ENCODE measurements at places on chromosomes 7 and 10.

DNA sequence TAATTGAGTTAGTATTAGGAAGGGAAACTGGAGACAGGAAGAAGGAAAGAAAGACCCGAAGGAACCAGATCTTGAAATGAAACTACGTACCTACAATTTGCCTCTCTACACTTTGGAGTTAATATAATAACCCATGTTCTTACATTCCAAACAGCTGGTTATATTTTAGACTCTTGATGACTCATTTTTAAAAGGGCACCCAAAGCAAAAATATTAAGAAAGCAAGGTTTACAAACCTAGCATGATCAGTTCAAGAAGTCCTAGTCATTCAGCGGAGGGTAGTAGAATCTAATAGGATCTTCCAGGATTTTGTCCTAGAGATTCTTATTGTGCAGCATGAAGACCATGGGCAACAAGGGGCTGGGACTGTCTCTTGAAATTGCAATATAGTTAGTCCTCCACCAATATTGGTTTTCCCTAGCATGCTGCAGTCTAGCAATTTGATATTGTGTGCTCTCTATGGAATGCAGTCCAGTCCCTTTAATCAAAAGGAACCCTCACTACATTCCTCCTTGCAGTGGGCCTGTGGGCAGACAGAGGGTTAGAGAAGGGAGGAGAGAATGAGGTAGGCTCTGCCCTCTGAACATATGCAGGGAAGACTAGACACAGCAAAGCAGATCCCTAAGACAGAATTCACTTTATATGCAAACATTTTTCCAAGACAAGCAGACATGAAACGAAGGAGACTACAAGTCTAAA lies 230.3 kb downstream of the INHBA start:
- no peak for DNase-seq

DNA sequence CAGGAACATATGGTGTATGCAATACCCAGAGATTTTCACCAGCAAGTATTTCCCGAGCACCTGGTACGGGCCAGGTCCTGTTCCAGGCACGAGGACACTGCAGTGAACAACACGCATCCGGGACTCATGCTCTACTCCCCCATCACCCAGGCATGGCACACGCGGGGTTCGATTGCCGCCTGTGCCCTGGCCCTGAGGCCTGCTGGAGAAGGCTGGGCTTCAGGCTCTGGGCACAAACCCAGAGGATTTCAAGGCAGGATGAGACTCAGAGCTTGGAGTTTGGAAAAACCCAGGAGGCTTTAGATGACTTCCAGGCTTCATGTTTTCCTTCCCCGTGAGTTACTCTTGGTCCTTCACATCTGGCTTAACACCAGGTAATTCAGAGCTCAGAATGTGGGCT lies 143.5 kb downstream of the NEURL1 start:
- no peak for DNase-seq

GRCh38 chr7:129923709-129924108 lies 29.1 kb downstream of the UBE2H start:
- no peak for DNase-seq

GRCh38 chr7:35604595-35604994 lies 90.3 kb downstream of the HERPUD2 start:
- no peak for DNase-seq

- DNase-seq, result no peak
These were observed 15.0 kb upstream of the PCBD1 start for GRCh38 chr10:70903262-70903921.

- DNase-seq, result no peak
These were observed 52.6 kb downstream of the TRUB1 start for GRCh38 chr10:114990586-114990985.

DNA sequence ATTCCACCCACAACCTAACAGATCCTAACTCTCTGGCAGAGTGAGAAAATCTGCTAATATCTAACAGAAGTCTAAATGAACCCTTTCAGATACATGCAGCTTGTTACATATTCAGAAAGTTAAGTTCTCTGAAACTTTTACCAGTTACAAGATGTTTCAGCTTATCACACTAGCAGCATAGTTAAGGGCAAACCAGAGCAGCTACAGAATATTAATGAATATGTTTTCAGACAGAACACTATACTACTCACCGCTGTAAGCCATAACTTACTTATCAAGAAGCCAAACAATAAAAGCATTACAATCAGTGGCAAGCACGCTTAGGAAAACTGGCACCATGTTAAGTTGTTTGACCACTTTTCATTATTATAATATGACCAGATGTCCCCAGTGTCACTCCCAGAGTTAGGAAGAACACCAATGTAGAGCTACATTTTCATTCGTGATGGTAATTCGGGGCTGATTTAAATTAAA lies 2.7 kb downstream of the ITGB1 start:
- no peak for DNase-seq

DNA sequence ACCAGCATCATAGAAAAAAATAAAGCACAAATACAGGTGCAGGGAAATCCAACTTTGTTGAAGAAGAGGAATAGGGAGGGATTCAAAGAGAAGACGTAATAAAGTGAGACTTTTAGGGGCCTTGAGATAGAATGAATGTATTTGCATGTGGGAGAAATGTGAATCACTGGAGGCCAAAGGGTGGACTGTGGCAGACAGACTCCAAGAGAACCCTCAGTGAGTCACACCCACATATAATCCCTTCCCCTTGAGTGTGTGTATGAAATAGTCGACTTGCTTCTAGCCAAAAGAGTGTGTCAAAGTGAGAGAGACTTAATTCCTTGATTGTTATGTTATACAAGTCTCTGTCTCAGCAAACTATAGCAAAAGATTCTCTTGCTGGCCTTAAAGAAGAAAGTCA lies 101.3 kb upstream of the GHITM start:
- no peak for DNase-seq

- no peak for DNase-seq
These were observed 19.4 kb upstream of the TMEM72 start for GRCh38 chr10:44891721-44892120.

GRCh38 chr10:121680879-121681655 lies 82.8 kb upstream of the FGFR2 start:
- DNase-seq, result no peak

DNA sequence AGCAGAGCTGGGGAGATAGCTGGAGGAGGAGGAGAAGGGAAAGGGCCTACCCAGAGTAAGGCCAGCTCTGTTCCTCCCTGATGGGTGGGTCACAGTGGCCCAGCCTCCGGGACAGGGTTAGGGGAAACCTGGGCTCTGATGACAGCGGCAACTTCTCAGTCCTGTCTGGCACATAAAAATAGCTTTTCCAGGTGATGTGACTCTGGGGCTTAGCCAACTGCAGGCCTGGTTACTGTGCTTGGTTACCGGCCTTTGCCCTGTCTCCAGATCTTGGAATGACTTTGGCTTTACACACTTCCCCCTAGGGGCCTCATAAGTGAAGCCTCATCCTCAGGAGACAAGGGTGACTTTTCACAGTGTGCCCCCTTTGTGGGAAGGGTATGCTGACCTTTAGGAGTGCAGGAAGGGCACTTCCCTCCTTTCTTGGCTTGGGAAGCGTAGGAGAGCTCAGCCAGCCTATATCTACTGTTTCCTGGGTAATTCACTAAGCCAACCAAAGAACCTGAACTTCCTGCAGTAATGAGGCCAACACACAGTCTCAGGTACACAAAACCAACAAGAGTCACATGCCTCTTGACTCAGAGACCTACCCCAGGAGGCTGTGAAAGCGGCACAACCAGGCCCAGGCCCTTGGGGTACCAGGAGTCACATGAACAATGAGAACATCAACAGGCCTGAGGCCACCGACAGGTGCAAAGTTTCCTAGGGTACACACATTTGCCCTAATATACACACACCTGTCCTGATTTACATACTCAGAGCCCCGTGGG lies 11.7 kb upstream of the HILPDA start:
- DNase-seq, result no peak

GRCh38 chr10:92880917-92881316 lies 32.6 kb downstream of the EXOC6 start:
- DNase-seq, result no peak

GRCh38 chr7:16603633-16604032 lies 41.9 kb downstream of the ANKMY2 start:
- no peak for DNase-seq

DNA sequence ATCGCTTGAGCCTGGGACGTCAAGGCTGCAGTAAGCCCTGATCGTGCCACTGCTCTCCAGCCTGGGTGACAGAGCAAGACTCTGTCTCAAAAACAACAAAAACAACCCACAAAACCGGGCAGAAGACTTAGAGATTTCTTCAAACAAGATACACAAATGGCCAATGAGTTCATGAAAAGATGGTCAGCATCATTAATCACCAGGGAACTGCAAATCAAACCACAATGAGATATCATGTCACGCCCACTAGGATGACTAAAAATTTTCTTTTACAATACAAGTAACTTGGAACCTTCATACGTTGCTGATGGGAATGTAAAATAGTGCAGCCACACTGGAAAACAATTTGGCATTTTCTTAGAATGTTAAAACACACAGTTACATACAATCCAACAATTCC lies 77.3 kb upstream of the GRID1 start:
- no peak for DNase-seq

DNA sequence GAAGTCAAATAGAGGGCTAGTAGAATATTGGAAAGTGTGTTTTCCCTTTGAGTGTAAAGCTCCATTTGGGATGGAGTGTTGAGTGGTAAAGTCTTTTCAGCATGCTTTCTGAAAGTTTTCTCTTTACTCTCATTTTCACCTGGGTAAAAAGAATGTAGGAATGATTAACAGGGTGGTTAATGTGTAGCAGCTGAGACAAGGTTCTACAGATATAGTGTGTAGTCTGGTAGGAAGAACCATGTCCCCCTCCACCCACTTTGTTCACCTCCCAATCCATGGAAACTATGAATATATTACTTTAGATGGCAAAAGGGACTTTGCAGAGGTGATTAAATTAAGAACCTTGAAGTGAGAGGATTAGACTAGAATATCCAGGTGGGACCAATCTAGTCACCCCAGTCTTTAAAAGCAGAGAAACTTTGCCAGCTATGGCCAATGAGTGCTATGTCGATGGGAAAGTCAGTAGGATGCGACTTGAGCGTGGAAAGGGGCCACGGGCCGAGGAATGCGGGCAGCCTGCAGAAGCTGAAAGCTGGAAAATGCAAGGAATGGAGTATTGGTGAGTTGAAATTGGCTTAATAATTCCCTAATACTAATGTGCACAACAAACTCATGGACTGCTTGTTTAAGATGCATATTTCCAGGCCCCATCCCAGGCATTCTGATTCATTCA lies 166.3 kb upstream of the AHR start:
- no peak for DNase-seq

DNA sequence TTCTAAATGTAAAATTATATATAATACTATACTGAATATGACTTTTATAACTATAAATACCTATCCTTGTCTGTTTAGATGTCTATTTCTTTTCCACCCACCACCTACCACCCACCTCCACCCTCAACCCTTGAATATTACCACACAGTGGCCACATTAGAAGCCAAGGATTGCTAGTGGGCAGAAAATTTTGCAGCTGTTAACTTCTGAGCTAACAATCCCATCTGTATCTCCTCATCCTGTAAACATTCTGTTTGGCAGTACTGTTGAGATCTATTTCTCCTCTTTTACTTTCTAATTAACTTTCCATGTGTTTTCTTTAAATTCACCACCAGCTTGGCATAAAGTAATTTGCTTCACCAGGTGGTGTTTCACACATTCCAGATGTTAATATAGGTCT lies 281.1 kb upstream of the BMPER start:
- DNase-seq, result no peak

GRCh38 chr10:68137171-68137570 lies 27.9 kb downstream of the MYPN start:
- no peak for DNase-seq

- no peak for DNase-seq
These were observed 985.8 kb downstream of the REEP3 start for GRCh38 chr10:64506963-64507362.
